AG04450 (cell line): ENCODE measurements at places on chromosomes 11 and 22.

DNA sequence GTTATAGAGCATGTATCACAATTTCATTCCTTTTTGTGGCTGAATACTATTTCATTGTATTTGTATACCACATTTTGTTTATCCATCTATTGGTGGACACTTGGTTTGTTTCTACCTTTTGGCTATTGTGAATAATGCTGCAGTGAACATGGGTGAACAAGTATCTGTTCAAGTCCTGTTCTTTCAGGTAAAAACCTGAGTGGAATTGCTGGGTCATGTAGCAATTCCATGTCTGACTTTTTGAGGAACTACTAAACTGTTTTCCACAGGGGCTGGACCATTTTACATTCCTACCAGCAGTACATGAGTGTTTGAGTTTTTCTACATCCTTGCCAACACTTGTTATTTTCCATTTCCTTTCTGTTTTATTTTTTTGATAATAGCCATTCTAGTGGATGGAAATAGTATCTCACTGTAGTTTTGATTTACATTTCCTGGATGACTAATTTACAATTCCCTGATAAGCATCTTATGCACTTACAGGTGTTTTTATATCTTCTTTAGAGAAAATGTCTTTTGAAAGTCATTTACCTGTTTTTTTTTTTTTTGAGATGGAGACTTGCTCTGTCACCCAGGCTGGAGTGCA, 12.2 kb downstream of the CABIN1 start:
- DNase-seq, result no peak

GRCh38 chr11:108536783-108537182, 38.6 kb upstream of the POGLUT3 start:
- no peak for DNase-seq

DNA sequence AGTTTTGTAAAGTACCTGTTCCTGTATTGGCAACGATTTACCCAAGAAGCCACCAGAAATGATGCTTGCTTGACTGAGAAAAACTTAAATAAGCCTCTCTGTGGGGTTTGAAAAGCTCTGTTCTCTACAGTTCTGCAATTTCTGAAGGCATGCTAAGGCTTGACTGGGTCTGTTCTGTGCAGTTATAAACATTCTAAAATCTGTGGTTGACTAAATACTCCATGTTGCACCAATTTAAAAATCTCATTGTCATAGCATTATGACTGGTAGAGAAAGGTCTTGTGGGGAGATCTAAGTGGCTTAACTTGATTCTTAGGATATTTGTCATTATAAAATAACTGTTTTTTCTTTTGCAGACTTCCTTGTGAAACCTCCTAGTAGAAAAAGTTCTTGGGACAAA, 73.7 kb downstream of the MTMR3 start:
- DNase-seq, result no peak

DNA sequence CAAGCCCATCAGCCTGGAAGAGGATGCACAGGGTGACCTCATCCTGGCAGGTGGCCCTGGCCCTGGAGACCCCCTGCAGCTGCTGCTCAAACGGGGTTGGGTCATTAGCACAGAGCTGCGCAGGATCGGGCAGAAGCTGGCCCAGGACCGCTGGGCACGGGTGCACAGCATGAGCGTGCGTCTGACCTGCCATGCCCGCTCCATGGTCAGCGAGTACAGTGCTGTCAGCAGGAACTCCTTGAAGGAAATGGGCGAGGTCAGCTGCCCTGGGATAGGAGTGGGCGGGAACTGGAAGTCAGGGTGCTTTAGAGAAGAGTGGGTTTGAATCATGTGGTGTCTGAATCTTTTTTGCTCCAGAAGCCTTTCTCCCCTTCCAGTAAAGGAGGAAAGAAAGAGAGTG, 61.1 kb downstream of the INSC start:
- DNase-seq, result no peak

DNA sequence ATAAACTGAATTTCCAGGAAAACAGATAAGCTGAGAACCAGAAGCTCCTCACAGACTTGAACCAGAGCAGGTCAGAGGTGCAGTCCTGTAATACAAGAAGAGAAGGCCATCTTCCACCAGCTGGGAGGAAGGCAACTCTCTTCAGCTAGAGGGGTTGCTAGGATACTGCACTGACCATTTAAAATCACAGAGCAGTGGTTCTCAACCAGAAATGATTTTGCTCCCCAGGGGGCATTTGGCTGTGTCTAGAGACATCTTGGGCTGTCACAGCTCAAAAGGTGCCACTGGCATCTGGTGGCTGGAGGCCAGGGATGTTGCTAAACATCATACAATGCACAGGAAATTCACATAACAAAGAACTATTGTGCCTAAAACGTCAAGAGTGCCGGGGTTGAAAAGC, 17.2 kb downstream of the OPCML start:
- DNase-seq, result no peak

GRCh38 chr11:33941637-33942160, 49.8 kb upstream of the LMO2 start:
- DNase-seq, result no peak

DNA sequence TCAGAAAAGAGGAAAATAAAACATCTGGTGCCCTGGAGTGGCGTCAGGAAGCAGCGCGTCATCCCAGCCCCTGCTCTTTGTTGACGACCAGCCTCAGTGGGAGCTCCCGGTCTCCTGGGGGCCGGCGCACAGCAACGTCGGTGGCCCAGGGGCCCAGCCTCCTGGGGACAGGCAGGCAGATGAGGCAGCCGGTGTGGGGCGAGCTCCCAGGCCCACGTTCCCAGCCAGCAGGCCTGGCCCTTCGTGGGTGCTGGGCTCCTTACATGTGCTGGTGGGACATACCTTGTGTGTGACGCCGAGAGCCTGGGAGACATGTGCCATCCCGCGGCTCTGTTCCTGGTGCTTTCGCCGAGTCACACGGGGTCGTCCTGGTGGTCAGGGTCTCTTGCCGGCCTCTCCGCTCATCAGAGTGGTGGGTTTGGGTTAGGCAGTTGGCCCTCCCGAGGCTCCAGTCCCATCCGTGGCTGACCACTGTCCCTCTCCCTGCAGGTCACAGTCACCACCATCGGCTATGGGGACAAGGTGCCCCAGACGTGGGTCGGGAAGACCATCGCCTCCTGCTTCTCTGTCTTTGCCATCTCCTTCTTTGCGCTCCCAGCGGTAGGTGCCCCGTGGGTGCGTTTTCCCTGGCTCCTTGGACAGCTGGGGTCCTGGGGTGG, 116.7 kb downstream of the KCNQ1OT1 start:
- DNase-seq, result no peak

DNA sequence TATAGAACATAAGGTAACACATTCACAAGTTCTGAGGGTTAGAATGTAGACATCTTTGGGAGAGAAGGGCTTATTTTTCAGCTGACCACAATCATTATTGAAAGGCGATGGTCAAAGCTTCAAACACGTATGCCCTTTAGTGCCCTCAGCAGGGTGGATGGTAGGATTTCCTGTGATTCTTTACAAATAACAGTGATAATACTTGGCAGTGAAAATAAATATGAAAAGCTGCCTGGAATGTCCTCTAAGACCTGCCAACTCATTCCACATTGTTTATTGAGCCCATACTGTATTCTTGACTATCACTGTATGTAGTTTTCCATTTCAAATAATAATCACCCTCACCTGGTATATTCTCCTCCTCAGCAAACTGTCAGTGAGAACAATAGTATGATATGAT, 13.7 kb upstream of the MPEG1 start:
- DNase-seq, result no peak

DNA sequence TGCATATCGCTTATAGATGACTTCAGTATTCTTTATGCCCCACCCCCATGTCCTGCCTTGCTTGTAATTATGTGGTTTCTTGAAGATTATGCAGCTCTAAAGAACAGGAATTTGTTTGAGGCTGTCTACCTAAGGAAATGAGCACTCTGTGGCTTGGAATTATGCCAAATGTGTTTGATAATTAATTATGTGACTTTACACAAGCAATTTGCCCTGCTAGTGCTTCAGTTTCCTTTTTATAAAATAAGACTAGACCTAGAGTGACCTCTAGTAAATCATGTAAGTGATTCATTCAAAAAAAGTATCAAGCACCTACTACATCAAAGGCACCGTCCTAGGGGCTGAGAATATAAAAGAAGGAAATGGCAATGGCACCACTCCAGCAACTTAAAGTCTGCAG, 491.5 kb upstream of the KIRREL3 start:
- no peak for DNase-seq

DNA sequence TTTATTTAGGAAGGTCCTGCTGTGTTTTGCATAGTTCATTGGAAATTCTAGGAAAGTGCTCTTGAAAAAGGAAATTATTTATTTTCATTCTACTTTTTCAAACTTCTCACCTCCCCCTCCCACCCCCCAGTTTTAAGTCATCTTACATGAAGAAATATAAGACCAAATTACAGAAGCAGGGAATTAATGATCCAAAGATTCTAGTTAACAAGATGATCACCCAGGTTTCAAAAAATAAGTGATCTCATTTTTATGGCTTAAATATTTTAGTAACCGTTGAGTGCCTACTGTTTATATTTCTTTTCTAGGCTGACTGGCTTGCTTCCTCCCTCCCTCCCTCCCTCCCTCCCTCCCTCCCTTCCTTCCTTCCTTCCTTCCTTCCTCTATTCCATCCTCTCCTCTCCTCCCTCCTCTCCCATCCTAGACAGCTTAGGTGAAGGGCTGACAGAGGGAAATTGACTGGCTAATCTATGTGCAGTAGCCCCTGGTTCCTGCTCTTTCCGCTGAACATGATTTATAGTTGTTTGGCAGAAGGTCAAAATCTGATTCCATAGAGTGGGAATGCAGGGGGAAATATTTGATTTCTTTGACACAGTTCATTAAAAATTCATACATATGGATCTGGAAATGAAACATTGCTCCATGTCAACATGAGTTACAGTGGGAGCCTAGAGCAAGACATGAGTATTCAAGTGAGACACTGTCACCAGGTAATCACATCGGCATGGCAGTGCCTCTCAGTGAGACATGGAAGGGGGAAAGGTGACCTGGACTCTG, 123.4 kb downstream of the COMMD9 start:
- DNase-seq, result no peak

DNA sequence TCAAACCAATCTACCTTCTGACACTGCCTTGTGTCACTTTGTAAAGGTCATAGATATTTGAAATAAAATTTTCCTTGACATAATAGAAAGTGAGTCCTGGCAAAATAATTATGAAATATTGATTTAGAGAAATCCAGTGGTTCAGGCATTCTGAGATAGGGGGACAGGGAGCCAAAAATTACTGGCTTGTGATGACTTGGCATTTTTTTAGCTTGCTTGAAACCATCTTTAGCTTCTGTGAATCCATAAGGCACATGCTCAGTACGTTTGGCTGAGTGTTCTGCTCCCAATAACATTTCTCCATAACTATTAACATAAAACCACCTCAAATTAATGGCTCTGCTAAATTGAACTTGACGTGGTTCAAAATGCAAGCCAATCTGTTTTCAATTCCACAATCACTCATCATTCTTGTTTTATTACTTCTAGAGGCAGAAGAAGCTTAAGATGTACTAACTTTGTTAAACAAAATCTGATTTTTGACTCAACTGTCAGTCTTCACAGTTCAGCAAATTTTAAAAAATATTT, 209.0 kb downstream of the LRRC4C start:
- DNase-seq, result no peak

GRCh38 chr22:22894740-22895731, 7.4 kb downstream of the IGLL5 start:
- no peak for DNase-seq

GRCh38 chr11:102583141-102583873, 41.8 kb downstream of the MMP20 start:
- DNase-seq, result no peak

- no peak for DNase-seq
Observed at GRCh38 chr11:10601837-10602236, 33.4 kb upstream of the LYVE1 start.

- no peak for DNase-seq
Observed at GRCh38 chr22:27450448-27450847, 351.1 kb downstream of the MN1 start.

DNA sequence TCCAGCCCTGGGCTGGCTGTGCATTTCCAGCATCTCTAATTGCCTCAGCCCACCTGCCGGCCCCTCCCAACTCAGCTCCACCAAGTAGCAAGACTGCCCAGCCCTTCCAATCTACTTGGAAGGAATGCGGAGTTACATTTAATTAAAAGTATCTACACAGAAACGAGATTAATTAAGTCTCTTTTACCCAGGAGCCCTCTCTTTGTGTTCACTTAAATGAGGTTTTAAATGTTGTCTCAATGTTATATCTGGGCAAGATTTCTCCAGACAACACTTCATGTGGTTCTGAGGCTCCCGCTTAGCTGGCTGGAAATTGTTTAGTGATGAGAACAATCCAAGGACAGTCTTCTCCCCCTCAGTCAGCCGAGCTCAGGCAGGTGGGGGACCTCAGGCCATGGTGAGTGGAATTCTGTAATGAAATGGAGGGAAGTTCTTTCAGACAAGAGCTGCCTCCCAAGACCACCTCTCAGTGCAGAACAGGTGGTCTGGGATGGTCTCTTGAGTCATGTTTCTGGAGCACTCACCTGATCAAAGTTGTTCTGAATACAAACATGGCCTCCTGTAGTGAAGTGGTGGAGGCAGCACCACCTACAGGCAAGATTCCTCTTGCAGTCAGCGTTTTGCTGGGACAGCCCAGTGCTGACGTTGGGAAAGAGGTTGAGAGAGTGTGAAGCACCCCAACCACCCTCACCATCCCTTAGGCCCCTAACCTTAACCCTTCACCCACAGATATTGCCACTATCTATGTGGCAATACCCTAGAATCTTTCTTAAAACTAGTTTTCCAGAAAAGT, 371.6 kb downstream of the CADM1 start:
- no peak for DNase-seq

- DNase-seq, result no peak
Observed at GRCh38 chr11:766106-766935, 11.0 kb downstream of the GATD1 start.

GRCh38 chr11:133901999-133902398, 54.8 kb downstream of the IGSF9B start:
- DNase-seq, result no peak

DNA sequence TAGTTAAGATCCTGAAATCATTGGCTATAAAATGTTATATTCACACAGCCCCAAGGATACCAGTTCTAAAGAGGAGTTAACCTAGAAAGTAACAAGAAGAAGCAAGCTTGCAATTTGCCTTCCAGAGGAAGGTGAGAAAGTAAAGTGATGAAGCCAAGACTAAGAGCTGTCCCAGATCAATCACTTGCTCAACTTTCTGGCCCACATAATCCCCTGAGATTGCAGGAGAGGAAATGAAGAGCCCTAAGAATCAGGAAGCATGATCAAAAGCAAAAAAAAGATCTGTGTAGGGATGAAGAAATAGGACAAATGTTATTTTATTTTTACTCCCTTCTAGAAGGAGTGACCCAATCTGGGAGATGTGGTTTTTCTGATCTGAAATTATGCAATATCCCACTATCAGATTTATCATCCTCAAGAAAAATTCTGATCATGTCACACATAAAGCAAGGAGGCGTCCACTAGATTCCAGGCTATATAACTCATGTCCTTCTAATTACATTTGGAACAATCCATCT, 180.3 kb upstream of the GUCY1A2 start:
- DNase-seq, result no peak

- no peak for DNase-seq
Observed at GRCh38 chr22:41925783-41926460, 684 bp downstream of the TNFRSF13C start.
